ENCODE measurements at places on chromosomes 13 and 19. TPM values are rescaled to one million over a fixed set of nuclear protein-coding genes. Genes with fewer than 3 reads are reported as not detected.

GPR18 gene
- total RNA-seq: not detected

ZGLP1 gene
- 4.6 TPM for total RNA-seq

SARS2 gene
- 63.6 TPM for total RNA-seq

ZNF880 gene
- 26.3 TPM for total RNA-seq

FUT3 gene
- total RNA-seq: not detected

FXYD7 gene
- 0.56 TPM for total RNA-seq

GRCh38 chr19:11182994-11183393 lies 14.4 kb downstream of the KANK2 start:
- H3K4me3 ChIP-seq: no peak overlapping the region
- H3K27ac ChIP-seq: no peak overlapping the region
- H3K27me3 ChIP-seq: no peaks in the 10 kb centered on the region

DNA sequence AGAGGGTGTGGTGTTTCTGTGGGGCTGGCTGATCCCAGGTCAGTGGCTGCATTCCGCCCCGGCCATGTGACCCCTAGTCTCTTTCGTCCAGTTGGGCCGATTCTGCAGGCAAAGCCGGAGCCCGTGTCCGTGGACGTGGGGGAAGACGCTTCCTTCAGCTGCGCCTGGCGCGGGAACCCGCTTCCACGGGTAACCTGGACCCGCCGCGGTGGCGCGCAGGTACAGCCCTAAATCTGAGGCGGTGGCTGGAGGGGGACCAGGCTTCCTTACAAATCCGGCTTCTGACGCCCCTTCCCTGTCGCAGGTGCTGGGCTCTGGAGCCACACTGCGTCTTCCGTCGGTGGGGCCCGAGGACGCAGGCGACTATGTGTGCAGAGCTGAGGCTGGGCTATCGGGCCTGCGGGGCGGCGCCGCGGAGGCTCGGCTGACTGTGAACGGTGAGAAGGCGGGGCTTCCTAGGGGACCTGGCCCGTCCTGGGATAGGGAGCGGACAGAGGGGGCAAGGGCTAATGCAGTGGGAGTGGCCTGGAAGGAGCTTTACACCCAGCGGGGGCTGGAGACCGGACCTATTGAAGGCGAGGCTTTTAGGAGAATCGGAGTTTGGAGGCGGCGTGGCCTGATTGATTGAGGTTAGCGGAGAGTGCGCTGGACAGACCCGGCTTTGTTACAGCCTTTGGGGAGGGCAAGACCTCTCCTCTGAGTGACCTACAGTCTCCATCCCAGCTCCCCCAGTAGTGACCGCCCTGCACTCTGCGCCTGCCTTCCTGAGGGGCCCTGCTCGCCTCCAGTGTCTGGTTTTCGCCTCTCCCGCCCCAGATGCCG lies 4.3 kb downstream of the KIRREL2 start:
- H3K27me3 ChIP-seq: peaks cover 66% of the 10 kb centered on the region
- no peak overlapping the region for H3K27ac ChIP-seq
- peak; percentile 98 for DNase-seq
- no peaks in the 10 kb centered on the region for H3K36me3 ChIP-seq
- peak overlapping the region; percentile 49 for H3K4me3 ChIP-seq

DNA sequence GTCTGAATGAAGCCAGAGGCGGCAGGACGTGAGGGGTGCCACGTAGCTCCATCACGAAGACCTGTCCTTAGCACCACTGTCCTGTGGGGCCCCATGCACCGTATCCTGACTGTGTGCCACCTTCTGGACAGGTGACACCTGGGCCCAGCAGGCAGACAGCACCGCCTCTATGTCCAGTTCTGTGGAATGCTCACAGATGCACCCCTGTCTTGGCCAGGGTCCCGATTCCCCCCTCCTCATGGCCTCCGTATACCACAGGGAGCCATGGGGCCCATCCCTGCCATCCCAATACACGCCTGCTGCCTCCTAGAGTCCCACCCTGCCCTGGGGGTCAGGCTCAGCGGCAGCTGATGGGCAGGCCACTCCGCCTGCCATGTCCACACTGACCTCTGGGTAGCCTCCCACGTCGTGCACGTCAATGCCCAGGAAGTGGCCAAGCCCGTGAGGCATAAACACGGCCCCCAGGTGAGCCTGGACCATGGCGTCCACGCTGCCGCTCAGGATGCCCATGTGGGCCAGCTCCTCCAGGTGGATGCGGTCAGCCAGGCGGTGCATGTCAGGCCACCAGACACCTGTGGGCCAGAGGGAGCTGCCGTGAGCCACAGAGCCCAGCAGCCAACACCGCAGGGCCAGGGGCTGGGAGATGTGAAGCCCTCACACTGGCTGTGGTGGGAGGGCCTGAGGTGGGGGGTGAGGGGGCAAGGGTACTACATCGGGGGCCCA lies 17.6 kb downstream of the CEBPG start:
- H3K27ac ChIP-seq: no peak overlapping the region
- H3K4me3 ChIP-seq: no peak overlapping the region
- no peaks in the 10 kb centered on the region for H3K4me1 ChIP-seq
- H3K36me3 ChIP-seq: no peaks in the 10 kb centered on the region
- no peaks in the 10 kb centered on the region for H3K27me3 ChIP-seq

- no peak for DNase-seq
- H3K27ac ChIP-seq: peak overlapping the region; percentile 63
- H3K4me1 ChIP-seq: peaks cover 19% of the 10 kb centered on the region
- H3K4me3 ChIP-seq: peak overlapping the region; percentile 90
- H3K27me3 ChIP-seq: no peaks in the 10 kb centered on the region
These were observed 512 bp upstream of the ZNF93 start for GRCh38 chr19:19900139-19900728.

DNA sequence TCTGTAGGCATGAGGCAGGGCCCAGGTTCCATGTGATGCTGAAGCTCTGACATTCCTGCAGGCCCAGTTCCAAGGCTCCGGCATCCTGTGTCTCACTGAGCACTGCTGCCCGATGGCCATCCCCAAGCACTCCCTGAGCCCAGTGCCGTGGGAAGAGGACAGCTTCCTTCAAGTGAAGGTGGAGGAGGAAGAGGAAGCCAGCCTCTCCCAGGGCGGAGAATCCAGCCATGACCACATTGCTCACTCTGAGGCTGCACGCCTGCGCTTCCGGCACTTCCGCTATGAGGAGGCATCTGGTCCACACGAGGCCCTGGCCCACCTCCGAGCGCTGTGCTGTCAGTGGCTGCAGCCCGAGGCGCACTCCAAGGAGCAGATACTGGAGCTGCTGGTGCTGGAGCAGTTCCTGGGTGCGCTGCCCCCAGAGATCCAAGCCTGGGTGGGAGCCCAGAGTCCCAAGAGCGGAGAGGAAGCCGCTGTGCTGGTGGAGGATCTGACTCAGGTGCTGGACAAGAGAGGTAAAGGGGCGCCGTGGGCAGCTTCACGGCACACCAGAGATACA lies 8.0 kb downstream of the ZSCAN22 start:
- DNase-seq: no peak
- H3K4me3 ChIP-seq: no peak overlapping the region
- no peaks in the 10 kb centered on the region for H3K36me3 ChIP-seq
- no peaks in the 10 kb centered on the region for H3K27me3 ChIP-seq
- no peak overlapping the region for H3K27ac ChIP-seq

- no peak overlapping the region for H3K27ac ChIP-seq
- H3K27me3 ChIP-seq: no peaks in the 10 kb centered on the region
- H3K4me3 ChIP-seq: no peak overlapping the region
- H3K4me1 ChIP-seq: no peaks in the 10 kb centered on the region
- H3K36me3 ChIP-seq: no peaks in the 10 kb centered on the region
These were observed 7.2 kb downstream of the ZNF296 start for GRCh38 chr19:45069056-45069455.

DNA sequence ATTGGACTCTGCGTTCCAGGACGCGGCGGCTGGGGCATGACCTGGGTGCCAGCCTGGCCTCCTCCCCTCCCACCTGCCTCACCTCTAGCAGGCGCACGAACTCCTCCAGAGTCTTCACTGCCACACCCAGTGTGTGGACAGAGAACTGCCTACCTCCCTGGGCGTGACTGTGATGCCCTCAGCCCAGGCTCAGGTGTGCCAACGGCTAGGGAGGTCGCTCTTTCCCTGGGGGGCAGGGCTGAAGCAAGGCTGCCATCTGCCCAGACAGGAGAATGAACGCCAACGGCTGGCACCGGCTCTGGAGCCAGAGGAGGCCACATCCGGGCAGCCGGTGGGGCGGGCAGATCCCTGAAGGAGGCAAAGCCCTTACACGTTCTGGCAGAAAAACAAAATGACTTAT lies 11.3 kb downstream of the NANOS3 start:
- H3K27me3 ChIP-seq: no peaks in the 10 kb centered on the region
- H3K4me3 ChIP-seq: no peak overlapping the region
- no peak for DNase-seq
- no peak overlapping the region for H3K27ac ChIP-seq
- no peaks in the 10 kb centered on the region for H3K36me3 ChIP-seq
- H3K4me1 ChIP-seq: no peaks in the 10 kb centered on the region

GRCh38 chr13:105908586-105908985 lies 626.9 kb downstream of the EFNB2 start:
- H3K4me3 ChIP-seq: no peak overlapping the region
- no peaks in the 10 kb centered on the region for H3K4me1 ChIP-seq
- H3K36me3 ChIP-seq: no peaks in the 10 kb centered on the region

GRCh38 chr13:94704377-94705080 lies 7.8 kb downstream of the SOX21 start:
- DNase-seq: peak; percentile 26
- H3K27ac ChIP-seq: no peak overlapping the region
- H3K4me3 ChIP-seq: peak overlapping the region; percentile 40
- H3K36me3 ChIP-seq: peaks cover 7% of the 10 kb centered on the region
- peaks cover 24% of the 10 kb centered on the region for H3K4me1 ChIP-seq
- H3K27me3 ChIP-seq: peaks cover 45% of the 10 kb centered on the region

DNA sequence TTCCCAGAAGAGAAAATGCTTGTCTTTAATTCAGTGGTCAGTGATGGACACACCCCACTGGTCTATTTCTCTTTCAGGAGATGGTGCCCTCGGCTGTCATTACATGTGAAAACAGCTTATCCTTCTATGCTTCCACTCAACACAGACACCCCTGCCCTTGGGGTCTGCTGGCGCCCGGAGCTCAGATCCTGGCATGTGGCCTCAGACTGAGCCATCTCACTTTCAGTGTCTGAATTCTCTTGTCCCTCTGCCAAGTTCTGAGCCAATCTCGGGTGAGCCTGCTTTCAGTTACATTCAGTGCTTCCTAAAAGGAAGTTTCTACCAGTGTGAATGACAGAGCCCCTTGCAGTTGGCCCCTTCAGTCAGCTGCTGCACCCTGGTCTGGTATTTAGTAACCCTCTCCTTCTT lies 293.6 kb downstream of the DNAJC15 start:
- peaks cover 37% of the 10 kb centered on the region for H3K4me1 ChIP-seq
- DNase-seq: peak; percentile 20
- H3K36me3 ChIP-seq: no peaks in the 10 kb centered on the region
- H3K27me3 ChIP-seq: no peaks in the 10 kb centered on the region
- H3K27ac ChIP-seq: no peak overlapping the region

DNA sequence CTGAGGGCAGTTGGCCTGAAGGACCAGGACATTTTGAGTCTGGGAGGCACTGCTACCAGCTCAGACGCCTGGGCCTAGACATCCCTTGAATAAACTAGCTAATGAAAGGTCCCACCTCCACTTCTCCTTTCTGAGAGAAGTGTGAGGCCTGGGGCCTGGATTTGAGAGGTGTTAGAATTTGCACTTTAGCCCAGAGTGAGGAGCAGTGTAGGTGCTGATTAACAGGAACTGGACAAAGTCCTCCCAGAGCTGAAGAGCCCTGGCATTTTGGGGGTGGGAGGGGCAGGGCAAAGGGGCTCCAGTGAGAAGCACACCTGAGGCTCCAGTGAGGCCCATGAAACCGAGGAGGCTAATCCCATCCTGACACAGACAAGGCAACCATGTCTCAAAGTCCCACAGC lies 15.2 kb upstream of the SLC1A5 start:
- DNase-seq: no peak
- H3K4me3 ChIP-seq: no peak overlapping the region
- no peaks in the 10 kb centered on the region for H3K36me3 ChIP-seq
- H3K4me1 ChIP-seq: no peaks in the 10 kb centered on the region
